ENCODE measurements at places on chromosomes 1 and 21. TPM values are rescaled to one million over a fixed set of nuclear protein-coding genes. Genes with fewer than 3 reads are reported as not detected.
A peak's percentile ranks its signal among the peaks of the same experiment; 100 is the strongest.

Gene EVA1B
- 11.6 TPM for total RNA-seq

Gene VSIG8
- total RNA-seq = not detected

- H3K27me3 ChIP-seq = no peaks in the 10 kb centered on the region
- H3K4me3 ChIP-seq = no peak overlapping the region
- peaks cover 47% of the 10 kb centered on the region for H3K36me3 ChIP-seq
- peak overlapping the region; percentile 77 for H3K27ac ChIP-seq
- DNase-seq = no peak
Measured at GRCh38 chr21:44063151-44063912, 43.9 kb upstream of the PWP2 start.

GRCh38 chr1:108881369-108881768, 4.6 kb downstream of the GPSM2 start:
- no peaks in the 10 kb centered on the region for H3K36me3 ChIP-seq
- no peak overlapping the region for H3K4me3 ChIP-seq
- H3K27ac ChIP-seq = no peak overlapping the region

DNA sequence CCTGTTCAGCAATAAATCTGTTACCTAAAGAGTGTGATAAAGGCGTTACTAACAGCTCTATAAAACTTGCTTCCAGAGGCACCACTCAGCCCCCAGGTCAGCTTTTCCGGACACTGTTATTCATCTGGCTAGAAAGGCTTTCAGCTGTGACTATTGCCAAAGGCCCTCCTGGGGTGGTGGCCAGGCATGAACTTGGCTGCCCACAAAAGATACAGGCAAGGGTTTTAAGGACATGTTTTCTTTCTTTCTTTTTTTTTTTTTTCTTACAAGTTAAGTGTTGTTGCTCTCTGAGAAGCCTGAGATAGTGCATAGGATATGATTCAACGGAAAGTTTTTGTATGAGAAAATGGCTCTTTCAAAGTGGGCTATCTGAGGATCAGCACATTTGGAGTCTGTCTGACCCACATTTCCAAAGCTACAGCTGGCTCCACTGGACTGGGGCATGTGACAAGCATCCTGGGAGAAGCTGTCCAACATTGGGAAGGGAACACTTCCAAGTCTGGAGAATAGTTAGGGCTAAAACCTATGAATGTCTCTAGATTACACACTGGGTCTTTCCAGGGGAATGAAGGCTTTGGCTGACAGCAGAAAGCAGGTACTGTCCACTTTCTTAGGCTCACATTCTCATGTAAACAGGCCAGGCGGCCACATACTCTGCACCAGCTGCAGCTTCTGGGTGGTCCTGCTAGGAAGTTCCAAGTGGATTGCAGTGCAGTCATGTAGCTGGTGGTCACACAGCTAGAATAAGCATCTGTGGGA, 639.7 kb downstream of the LMO4 start:
- H3K36me3 ChIP-seq = no peaks in the 10 kb centered on the region
- DNase-seq = no peak
- no peak overlapping the region for H3K27ac ChIP-seq
- no peaks in the 10 kb centered on the region for H3K4me1 ChIP-seq
- no peak overlapping the region for H3K4me3 ChIP-seq
